ENCODE measurements at places on chromosomes 12 and 14.
A peak's percentile ranks its signal among the peaks of the same experiment; 100 is the strongest.

DNA sequence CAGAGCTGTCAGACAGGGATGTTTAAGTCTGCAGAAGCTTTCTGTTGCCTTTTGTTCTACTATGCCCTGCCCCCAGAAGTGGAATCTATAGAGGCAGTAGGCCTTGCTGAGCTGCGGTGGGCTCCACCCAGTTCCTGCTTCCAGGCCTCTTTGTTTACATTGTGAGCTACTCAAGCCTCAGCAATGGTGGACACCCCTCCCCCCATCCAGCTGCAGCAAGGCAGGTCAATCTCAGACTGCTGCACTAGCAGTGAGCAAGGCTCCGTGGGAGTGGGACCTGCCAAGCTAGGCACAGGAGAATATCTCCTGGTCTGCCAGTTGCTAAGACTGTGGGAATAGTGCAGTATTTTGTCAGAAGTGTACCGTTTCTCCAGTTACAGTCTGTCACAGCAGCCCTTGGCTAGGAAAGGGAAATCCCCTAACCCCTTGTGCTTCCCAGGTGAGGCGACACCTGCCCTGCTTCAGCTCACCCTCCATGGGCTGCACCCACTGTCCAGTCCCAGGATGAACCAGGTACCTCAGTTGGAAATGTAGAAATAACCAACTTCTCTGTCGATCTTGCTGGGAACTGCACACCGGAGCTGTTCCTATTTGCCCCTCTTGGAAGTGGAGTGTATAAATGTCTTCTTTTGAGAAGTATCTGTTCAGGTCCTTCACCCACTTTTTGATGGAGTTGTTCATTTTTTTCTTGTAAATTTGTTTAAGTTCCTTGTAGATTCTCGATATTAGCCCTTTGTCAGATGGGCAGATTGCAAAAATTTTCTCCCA is 213.5 kb upstream of the SLC38A2 start:
- DNase-seq: no peak

GRCh38 chr14:26389646-26390508 is 208.0 kb downstream of the NOVA1 start:
- no peak for DNase-seq

- DNase-seq: no peak
These were observed 522.0 kb upstream of the SEL1L start for GRCh38 chr14:82055515-82056115.

- no peak for DNase-seq
These were observed 9.1 kb upstream of the MGAT4C start for GRCh38 chr12:86265329-86265695.

GRCh38 chr12:77429426-77429825 is 364.1 kb upstream of the E2F7 start:
- no peak for DNase-seq

DNA sequence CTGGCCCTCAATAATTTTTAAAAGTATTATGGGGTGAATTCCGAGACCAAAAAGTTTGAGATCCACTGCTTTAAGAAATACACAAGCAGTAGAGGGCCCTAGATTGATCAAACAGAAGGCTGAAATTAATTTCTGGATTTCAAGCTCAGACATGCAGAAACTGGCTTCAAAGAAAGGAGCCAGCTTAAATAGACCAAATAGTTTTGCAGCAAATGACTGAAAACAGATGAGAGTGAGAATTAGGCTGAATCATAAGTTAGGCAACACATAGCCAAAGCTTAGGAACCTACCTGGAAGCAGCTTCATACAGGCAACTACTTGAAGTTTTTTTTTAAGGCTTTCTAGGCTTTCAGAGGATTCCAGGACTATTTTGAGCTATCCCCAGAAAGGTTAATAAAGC is 12.4 kb downstream of the ATF7 start:
- no peak for DNase-seq

GRCh38 chr12:42666671-42667243 is 77.2 kb upstream of the PRICKLE1 start:
- DNase-seq: no peak

- DNase-seq: no peak
These were observed 54.1 kb upstream of the ARHGAP5 start for GRCh38 chr14:32022938-32023466.

DNA sequence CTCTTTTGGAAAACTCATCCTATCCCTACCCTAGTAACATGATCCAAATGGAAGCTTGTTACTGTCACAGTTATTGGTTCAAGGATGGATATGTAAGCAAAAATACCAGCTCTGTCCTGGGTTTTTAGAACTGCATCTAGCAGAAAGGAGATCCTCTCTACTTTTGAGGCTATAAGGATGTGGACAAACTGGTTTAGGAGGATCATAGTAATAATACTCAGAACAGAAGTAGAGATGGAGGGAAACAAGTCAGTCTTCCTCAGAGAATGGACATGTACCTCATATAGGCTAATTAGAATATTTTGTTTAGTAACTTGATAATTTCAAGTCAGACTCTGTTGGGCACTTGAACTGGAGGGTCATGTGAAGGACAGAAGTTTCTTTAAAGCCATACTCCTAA is 26.6 kb downstream of the FUT8 start:
- no peak for DNase-seq

DNA sequence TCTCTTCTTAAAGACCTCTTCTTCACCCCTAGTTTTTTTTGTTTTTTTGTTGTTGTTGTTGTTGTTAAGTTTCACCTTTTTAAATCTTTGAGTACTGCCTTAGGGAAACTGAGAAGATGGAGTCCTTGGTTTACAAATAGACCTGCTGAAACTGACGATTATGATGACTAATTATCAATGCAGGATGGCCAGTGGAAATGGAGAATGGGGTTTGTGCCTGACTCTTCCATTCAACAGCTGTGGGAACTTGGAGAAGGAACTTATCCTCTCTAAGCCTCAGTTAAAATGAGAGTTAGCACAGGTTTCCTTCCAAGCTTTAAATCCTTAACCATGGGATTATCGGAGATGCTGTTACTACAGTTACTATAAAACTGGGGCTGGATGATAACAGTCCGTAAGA is 66.7 kb upstream of the PNMA1 start:
- no peak for DNase-seq

DNA sequence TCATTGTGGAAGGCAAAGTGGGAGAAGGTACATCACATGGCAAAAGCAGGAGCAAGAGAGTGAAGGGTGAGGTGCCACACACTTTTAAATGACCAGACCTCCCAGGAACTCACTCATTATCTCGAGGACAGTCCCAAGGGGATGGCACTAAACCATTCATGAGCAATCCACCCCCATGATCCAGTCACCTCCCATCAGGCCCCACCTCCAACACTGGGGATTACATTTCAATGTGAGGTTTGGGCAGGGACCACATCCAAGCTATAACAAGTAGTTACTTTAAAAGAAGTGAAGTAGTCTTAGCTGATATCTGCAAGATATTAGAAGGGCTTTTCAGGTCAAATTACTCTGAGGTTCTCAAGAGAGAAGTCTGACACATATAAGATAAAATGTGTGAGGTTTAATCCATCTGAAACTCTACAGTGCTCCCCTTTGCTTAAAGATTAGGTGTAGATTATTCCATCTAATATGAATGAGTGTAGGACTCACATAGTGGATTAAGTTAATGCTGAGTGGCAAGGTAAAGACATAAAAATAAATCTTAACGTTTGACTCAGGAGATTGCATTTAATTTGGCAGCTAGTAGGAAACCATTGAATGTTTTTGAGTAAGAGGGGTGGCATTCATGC is 130.8 kb downstream of the TMX1 start:
- DNase-seq: no peak

DNA sequence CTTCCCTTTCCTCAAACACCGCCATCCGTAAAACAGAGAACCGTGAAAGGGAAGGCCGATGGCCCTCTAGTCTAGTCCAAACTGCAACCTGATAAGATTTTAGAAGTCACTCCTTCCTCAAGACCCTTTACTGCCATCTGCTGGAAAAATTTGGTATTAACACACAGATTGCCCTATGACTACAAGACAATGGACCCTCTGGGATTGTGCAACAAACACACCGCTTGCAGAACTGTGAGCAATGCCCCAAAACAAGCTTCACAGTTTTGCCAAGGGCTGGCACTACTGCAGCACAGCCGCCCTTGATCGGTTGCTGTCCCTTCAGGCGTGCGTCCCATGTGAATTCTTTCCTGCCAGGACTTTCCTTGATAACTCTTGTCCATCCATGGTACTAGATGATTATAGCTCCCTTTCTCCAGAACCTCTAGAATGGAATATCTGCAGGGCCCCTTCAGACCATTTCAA is 23.1 kb downstream of the LLPH start:
- DNase-seq: peak; percentile 51

- no peak for DNase-seq
These were observed 418.7 kb downstream of the NPAS3 start for GRCh38 chr14:33357225-33358010.

DNA sequence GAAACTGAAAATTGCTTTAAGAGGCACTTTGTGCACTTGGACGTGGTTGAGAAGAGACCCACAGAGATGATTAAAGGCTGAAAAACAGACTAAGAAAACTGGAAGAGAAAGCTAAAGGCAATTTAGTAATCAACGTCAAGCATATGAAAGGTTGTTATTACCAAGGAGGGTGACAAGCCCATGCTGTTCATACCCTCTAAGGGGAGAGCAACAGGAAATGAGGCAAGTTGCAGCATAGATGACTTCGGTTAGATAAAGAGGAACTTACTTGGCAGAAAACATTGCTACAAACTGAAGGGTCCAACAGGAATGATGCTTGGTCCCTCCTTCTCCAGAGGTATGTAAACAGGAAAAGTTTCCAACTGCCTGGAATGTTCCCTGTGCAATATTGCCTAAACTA is 107.8 kb downstream of the DUSP6 start:
- DNase-seq: no peak

- DNase-seq: no peak
These were observed 18.4 kb upstream of the ANKRD33 start for GRCh38 chr12:51869496-51869865.

GRCh38 chr12:53938326-53939140 is at the start of gene HOXC13:
Gene HOXC13 (plus strand): TSS chr12:53938831. CDS start chr12:53938907, 76 bp downstream.
- peak; percentile 41 for DNase-seq

- DNase-seq: no peak
These were observed 137.2 kb upstream of the DHRS4 start for GRCh38 chr14:23816371-23816770.

DNA sequence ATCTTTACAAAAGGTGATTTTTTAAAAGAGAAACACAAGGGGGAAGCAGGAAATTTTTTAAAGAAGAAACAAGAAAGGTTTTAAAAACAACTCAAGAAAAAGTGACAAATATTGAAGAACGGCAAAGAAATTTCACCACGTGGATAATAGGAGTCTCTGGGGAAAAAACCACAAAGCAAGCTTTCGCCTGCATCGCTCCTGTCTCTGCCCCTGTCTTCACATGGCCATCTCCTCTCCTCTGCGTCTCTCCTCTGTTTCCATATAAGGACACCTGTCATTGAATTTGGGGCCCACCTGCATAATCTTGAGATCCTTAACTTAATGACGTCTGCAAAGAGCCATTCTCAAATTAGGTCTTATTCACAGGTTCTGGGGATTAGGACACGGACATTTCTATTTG is 175.8 kb downstream of the ETV6 start:
- DNase-seq: no peak

GRCh38 chr14:86954623-86955022 is 1038.4 kb downstream of the GALC start:
- no peak for DNase-seq

DNA sequence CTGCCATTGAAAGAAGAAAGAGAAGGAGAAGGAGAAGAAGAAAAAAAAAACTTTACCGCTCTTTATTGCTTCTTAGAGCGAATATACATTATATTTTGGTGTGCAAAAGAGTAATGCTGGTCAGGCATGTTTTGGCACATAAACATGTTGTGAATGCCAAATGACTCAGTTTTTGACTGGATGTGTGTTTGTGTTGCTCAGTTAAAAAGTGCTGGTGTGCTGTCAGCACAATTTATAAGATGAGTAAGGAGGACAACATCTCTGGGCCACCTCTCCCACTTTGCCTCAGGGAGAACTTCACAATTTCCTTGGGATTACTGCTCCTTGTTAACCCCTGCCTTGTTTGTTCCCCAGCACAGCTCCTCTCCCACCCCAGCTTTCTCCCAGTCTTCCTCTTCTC is 584.8 kb downstream of the ETNK1 start:
- no peak for DNase-seq

DNA sequence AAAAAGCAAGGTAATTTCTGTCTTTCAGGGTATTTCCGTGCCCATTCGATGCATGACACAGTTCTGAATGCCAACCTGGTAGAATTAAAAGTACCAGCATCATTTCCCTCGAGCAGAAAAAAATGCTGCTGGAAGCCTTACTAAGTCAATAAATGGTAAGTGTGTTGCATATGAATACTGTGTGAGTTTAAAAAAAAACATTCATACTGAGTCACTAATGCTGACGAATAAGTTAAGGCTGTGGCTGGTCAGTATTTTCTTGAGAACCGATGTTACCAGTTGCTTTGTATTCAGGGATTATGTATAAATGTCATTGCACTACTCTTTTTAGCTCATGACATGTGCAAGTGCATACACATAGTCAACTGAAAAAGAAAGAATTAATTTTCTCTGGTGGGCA is 710.2 kb downstream of the TRHDE start:
- DNase-seq: no peak

DNA sequence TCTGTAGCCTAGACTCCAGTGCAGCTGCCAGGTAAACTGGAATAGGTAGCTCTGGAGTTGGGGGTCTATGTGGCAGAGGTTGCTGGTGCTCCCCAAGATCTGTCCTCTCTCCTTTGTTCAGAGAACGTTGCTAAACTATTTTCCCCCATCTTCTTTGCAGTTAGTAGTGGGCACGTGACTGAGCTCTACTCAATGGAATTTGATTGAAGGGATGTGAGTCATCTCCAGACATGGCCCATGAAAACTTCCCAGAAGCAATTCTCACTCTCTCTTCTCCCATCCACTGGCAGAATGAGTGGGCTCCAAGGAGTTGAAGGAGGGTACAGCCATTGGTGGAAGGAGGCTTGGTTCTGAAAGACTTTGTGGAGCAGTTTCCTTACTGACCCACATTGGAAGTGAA is 44.0 kb downstream of the PAH start:
- DNase-seq: no peak

- no peak for DNase-seq
These were observed 112.6 kb downstream of the ZNF664 start for GRCh38 chr12:124085419-124086296.

DNA sequence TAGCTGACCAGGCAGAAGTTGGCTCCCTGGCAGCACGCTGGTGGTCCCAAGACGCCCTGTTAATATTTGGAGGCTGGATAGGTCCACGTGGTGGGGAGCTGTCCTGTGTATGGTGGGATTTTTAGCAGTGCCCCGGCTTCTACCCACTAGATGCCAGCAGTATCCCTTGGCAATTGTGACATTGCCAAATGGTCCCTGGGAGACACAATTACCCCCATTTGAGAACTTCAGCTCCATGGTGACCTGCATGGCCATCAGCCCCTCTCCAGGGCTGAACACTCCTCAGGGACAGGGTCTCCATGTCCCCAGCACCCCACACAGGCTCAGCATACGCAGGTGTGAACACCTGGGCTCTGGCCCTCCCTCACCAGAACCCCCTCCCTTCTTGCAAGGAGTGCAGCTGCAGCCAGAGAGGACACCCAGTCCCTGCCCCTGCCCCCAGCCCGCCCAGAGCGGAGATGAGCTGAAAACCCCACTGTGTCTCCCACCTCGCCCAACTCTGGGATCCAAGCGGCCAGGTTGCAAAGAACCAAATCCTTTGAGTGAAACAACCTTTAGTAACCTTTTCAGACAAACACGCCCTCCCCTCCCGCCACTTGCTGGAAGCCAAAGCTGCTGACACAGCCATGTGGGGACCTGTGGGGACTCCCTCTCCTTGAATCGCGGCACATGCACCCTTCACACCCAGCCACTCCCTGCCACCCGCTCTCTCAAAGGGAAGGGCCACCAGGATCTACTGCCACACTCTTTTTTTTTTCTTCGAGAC is 120.4 kb downstream of the CALM1 start:
- DNase-seq: no peak
